Activated CD8-positive, alpha-beta T cell treated with anti-CD3 and anti-CD28 coated beads, Interleukin-2, amount 10 ng/mL, durations not matched to agents 7 days and 5 days (primary cell): ENCODE measurements at places on chromosomes 3 and 15. TPM values are rescaled to one million over a fixed set of nuclear protein-coding genes. Genes with fewer than 3 reads are reported as not detected.
A peak's percentile ranks its signal among the peaks of the same experiment; 100 is the strongest.

GRCh38 chr15:66885281-66885915 is 180.0 kb upstream of the SMAD3 start:
- DNase-seq: no peak

DNA sequence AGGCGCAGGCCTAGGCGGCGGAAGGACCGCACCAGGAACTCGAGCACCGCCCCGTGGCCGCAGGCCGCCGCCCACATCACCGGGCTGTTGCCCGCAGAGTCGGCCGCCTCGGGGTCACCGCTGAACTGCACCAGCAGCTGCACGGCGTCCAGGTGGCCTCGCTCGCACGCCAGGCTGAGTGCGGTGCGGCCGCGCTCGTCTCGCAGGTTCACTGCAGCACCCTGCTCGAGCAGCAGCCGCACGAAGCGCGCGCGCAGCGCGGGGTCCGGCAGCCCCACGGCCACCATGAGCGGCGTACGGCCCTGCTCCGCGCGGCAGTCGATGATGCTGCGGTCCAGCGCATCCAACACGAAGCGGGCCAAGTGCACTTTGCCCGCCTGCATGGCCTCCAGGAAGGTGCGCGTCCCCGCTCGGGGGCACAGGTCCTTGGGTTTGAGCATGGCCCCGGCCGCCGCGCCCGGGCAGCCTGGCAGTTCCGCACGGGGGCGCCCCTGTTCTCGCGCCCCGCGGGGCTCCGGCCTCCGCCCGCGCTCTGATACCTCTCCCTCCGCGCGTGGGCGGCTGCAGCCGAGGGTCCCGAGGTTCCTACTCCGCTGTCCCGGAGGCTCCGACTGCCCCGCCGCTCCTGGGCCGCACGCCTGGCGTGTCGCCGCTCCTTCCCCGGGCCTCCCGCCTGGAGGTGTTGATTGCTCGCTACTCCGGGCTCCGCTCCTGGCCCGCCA is 556 bp downstream of the ANKRD63 start:
- DNase-seq: peak; percentile 62

DNA sequence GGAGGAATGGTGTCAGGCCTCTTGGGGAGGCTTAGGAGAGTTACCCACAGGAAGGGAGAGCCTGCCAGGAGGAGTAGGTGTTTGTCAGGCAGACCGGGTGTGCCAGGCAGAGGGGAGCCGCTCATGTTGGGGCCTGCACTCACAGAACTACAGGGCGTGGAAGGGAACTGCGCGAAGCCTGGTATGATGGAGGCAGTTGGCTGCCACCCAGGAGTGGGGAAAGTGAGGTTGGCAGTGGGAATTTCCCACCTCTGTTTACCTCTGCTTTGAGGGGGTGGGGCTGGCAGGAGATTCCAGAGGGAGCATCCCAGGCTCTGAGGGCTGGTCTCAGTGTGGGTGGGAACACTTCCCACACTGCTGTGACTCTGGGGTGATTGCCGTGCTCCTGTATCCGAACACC is 99.9 kb downstream of the SLCO3A1 start:
- DNase-seq: no peak

DNA sequence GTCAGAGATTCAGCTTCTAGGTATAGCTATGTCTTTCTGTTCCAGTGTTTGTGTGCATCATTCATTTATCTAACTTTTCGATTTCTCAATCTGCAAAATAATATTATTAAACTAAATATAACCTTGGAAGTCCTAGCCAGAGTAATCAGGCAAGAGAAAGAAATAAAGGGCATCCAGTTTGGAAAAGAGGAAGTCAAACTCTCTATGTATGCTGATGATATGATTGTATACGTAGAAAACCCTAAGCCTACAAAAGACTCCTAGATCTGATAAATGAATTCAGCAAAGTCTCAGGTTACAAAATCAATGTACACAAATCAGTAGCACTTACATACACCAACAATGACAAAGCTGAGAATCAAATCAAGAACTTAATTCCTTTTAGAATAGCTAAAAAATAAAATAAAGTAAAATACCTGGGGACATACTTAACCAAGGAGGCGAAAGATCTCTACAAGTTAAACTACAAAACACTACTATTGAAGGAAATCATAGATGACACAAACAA is 718.2 kb downstream of the NTRK3 start:
- DNase-seq: no peak

DNA sequence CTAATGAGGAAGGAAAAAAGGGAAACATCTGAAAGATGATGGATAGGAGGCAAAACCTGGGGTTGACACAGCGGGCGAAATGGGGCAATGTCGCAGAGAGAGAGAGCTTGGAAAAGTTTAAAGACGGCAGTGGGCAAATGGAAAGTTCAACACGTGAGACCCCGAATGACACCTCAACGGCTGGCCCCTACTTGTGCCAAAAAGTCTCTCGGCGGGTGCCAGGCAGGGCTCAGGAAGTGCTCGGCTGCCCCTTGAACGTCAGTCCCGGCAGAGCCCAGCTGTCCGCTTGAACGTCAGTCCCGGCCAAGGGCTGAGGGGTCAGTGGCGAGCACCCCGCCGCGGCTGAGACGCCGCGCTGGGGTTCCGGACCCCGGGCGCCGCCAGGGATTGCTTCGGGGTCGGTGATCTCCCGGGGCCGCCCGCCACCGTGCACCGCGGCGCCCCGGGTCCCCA is 658 bp downstream of the EOGT start:
- DNase-seq: peak; percentile 28

- DNase-seq: no peak
Observed at GRCh38 chr3:168312984-168313383, 217.3 kb upstream of the GOLIM4 start.

DNA sequence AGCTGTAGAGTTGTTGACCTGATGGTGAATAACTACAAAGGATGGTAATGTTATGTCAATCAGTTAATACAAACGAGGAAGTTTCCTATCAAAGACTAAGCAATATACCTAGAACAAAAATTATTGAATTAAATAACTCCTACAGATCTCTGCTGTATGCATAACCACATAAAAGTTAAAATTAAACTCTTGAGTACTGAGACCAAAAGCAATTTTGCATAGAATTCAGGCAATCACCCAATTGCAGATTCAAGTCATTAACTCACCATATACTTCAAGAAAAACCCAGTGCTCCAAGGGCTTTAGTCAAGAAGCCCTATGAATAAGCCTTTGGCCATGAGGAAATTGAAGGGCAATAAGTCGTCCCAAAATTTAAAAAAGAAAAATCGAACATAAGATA is 518.8 kb downstream of the MECOM start:
- DNase-seq: no peak

DNA sequence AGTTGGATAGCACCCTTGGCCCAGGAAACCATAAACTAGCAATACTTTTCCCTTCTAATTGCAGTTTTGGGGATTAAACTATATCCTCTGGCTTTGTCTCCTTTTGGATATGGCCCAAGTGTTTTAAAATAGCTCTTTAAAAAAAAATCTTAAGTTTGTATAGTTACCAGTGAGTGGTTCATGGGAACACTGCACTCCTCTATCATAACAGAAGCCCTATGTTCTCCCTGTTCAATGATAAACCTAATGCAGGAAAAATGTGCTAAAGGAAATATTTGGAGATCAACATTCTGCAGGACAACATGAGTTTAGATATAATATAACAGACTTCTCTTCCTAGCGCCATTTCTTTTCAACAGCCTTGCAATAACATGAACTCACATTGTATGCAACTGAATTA is 13.1 kb downstream of the MRPL47 start:
- DNase-seq: no peak

- peak; percentile 99 for DNase-seq
Observed at GRCh38 chr3:49021213-49021812, 608 bp upstream of the NDUFAF3 start.

GRCh38 chr3:185983495-185984141 is 45.8 kb upstream of the TRA2B start:
- DNase-seq: peak; percentile 61

- DNase-seq: no peak
Observed at GRCh38 chr3:133137042-133137996, 99.1 kb downstream of the TMEM108 start.

GRCh38 chr15:70281811-70282307 is 184.1 kb upstream of the TLE3 start:
- no peak for DNase-seq

- no peak for DNase-seq
Observed at GRCh38 chr15:37773111-37773860, 161.2 kb upstream of the TMCO5A start.

DNA sequence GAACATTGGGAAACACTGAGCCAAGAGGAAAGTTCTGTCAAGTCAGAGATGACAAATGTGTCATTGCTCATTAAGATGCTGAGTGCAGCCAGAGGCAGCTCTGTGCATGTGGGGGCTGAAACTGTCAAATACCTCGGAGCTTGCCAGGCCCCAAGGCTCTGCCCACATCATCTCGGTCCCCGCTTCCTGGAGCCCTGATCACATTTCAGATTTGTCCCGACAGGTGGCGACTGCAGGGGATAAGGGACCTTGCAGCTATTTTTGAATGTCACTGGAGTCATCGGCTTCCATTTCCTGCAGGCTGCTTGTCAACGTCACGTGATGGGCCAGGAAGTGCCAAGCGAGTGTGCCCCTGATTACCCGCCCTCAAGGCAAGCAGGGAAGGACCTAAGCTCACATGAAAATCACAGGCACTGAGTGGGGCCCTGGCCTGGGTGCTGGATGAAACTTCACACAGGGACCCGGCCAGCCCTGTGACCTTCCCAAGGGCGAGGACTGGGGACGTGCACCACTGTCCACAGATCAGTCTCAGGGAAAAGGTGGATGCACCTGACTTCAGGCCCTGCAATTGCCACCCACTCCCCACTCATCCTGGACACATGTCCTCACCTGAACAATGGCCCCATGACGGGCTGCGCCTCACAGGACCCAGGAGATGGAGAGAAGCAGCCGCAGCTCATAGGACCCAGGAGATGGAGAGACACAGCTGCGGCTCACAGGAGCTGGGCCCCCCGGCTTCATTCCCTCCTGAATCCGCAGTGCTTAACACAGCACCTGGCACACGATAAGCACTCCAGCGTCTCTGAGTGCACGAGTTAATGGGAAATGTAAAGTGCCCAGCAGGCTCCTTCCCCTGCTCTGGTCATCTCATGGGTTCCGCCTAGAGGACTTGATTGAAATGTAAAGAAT is 73.4 kb downstream of the NUP210 start:
- DNase-seq: peak; percentile 87

GRCh38 chr3:61560517-61561373 is 626 bp upstream of the PTPRG start:
- peak; percentile 71 for DNase-seq

- DNase-seq: no peak
Observed at GRCh38 chr15:81331600-81331999, 7.7 kb upstream of the STARD5 start.

- DNase-seq: no peak
Observed at GRCh38 chr3:115292131-115292530, 145.0 kb upstream of the ZBTB20 start.

DNA sequence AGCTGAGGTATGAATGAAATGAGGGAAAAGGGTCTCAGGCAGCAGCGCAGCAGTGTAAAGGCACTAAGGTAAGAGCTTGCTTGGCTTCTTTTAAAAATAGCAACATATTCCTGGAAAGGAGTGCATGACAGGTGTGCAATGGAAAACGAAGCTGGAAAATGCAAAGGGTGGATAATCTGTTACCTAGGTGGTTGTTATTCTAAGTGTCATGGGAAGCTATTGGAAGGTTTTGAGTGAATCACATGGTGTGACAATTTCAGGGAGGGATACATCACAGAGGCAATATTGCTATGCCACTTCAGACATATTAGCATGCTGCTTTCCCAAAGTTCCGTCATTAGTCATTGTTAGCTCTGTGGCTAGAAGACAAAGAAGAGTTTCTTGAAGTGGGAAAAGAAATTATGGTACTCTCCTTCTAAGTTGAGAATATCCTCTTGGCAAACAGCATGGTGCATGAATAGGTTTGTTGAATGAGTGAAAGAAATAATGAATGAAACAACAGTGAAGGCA is 28.7 kb upstream of the TMEM45A start:
- no peak for DNase-seq

GRCh38 chr3:42698216-42698910 is 4.2 kb downstream of the HHATL start:
- DNase-seq: no peak

- no peak for DNase-seq
Observed at GRCh38 chr3:108387063-108387462, 90.7 kb downstream of the HHLA2 start.

GRCh38 chr15:35209838-35210237 is 124.7 kb upstream of the NANOGP8 start:
- no peak for DNase-seq

DNA sequence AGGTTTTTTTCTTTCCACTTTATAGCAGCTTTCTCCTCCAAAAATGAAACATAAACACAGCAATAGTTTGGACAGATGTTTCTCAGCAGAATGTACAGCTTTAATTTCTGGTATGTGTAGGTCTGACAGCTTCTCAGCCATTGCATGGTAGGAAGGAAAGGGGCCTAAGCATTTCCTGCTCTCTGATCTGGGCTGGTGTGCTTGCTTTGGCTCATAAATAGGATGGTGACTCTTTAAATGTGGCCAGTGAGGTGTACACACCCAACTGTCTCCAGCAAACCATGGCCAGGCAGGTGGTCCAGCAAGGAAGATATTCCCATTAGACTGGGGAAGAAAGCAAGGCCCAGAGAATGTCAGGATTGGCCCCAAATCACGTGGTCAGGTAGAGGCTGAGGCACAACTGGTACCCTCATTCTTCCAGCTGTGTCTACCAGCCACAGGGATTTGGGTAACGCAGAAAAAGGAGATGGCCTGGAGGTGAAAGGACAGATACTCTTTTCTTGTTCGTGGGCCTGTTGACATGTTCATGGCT is 52.1 kb downstream of the ITGA11 start:
- DNase-seq: peak; percentile 40

DNA sequence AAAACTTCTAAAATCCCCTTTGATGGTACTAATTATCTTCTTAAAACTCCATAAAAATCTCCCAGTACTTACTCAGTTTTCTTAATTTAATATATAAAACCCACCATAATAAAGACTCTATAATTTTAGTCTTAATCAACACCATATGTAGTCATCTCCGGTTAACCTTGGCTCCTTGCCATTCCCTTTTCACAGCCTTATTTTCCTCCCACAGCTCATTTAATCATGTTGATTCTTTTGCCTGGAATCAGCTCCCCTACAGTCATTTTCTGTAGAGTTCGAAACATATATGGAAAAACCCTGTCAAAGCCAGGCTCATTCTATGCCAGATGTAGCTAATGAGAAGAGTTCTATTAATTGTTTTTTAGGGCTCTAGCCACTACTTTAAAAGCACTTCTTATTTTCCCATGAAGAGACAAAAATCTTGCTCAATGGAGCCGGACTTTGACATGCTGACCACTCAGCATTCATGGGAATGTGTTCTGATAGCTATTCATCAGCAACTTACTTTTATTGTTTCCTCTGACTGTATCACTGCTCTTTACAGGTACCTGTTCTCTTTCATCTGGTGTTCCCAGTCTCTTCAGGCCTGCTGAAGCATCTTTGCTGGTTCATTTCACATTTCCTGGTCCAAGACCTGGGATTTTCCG is 573.4 kb downstream of the NAALADL2 start:
- no peak for DNase-seq

DNA sequence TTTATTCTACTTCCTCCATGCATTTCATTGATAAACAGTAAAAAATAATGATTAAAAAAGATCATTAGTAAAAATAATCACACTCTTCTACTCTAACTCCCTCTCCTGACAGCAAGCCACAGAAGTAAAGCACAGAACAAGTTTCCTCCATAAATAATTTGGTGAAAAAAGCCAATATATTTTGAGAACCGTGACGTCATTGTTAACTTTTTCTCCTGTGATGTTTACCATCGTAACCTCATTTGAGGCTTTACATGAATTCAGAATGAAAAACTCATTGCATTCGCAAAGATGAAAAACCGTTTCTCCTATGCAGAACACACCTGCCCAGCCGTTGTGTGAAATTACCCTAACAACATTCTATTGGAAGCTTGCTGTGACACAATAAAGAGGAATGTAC is 120.7 kb downstream of the NSUN3 start:
- no peak for DNase-seq

Gene HTR3C
- total RNA-seq: not detected

Gene ADAM10
- 133 TPM for total RNA-seq

Gene TNFAIP8L3
- total RNA-seq: not detected

Gene IL5RA
- not detected for total RNA-seq
